ENCODE measurements at places on chromosomes 2 and 18.

GRCh38 chr2:238314576-238314975 is 5.7 kb upstream of the TRAF3IP1 start:
- no peak for DNase-seq

- DNase-seq = no peak
Observed at GRCh38 chr2:25586726-25587144, 86.6 kb downstream of the DTNB start.

DNA sequence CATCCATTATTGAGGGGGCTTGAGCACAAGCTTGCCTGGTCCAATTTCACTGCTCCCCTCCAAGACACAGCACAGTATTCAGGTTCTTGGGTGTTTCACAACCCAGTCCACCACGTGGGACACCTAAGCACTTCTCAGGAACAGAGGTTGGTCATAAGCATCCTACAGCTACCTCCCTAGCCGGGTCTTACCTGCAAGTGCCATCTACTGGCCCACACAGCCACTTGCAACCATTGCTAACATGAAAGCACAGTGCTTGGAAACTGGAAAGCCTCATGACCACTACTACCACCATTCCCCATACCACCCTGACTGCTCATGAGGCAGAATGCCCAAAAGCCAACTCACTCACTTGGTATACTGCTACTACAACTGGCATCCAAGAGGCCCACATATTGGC is 105.7 kb upstream of the RPRM start:
- no peak for DNase-seq

DNA sequence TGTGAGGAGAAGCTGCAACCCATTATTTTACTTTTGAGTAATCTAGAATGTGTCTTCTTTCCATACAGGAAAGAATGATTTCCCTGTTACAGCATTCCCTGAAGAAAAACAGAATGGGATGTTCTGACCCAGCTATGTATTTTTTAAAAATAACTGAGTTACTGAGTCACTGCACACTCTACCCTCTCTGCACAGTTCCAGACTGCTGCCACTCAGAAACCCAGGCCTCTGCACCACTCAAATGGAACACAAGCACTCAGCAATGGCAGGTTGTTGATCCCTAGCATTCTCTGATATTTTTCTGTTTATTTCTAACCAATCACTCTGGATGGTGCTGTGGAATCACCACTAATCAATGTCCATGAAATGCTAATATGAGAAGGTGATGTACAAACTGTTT is 1300.0 kb upstream of the FAM98A start:
- no peak for DNase-seq

DNA sequence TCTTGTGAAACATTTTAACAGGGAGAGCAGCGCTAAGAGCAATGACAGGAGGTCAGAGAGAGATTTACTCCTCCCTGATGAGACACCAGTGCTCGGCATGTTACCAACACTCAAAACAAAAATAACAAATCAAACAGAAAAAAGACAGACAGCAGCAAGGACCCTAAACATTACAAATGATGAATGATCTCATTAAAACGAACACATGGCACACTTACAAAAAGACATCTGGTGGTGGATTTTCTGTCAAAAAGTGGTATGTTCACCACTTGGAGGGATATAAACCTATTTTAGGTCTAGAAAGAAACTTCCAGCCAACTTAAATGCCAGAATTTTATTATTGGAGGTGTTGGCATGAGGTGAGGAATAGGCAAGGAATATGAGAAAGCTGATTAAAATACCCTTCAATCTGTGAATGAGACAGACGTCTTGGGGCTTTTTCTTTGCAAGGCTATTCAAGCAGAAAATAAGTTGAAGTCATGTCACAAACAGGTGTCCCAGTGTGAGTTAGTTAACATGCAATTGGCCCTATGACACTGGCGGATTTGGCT is 112.8 kb downstream of the PRELID3A start:
- DNase-seq = no peak

- DNase-seq = no peak
Observed at GRCh38 chr2:174609261-174609660, 11.7 kb upstream of the WIPF1 start.
